ENCODE measurements at places on chromosomes 7 and 10.

GRCh38 chr10:90007226-90007625 is 305.8 kb downstream of the KIF20B start:
- no peak for DNase-seq

DNA sequence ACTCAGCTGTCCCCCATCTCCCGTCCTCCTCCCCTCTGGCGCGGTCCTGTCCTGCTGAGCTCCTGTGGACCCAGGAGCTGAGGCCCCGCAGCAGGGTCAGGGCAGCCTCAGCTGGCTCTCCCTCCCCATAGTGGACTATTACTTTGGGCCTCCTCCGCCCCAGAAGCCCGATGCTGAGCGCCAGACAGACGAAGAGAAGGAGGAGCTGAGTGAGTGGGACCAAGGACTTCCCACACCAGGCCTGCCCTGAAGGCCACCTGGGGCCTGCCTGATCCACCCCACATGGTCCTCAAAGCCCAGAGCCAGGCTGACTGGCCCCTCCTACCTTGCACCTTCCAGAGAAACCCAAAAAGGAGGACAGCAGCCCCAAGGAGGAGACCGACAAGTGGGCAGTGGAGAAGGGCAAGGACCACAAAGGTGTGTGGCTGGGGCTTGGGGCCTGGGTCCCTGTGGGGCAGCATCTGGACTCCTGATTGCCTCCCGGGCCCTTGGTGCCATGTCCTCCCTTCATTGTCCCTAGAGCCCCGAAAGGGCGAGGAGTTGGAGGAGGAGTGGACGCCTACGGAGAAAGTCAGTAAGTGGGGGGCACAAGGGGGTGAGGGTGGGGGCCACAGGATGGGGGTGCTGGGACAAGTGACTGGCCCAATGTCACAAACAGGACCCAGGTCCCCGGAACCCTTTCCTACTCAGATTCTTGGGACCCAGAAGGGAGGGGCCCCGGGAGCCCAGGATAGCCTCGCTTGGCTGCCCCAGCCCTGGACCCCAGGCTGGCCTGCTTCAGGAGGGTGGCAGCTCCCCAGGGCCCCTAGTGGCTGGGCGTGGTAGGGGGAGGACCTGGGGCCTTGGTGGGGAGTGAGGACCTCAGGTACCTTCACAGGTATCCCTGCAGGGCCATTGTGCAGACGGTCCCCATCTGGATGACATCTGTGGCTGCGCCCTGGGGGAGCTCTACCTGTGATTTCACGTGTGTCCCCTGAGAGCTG is 4.9 kb downstream of the AEBP1 start:
- no peak for DNase-seq

- DNase-seq: no peak
Observed at GRCh38 chr7:67625257-67625737, 628.7 kb downstream of the TYW1 start.

GRCh38 chr10:29409241-29410054 is 120.6 kb downstream of the LYZL1 start:
- DNase-seq: peak; percentile 22

- DNase-seq: no peak
Observed at GRCh38 chr10:44801383-44802327, 109.5 kb upstream of the TMEM72 start.

- no peak for DNase-seq
Observed at GRCh38 chr7:121020249-121020988, 31.9 kb downstream of the CPED1 start.

- DNase-seq: no peak
Observed at GRCh38 chr7:142001163-142001874, 5.6 kb downstream of the MGAM start.

GRCh38 chr7:95322396-95322795 is 1.9 kb downstream of the PON1 start:
- no peak for DNase-seq

DNA sequence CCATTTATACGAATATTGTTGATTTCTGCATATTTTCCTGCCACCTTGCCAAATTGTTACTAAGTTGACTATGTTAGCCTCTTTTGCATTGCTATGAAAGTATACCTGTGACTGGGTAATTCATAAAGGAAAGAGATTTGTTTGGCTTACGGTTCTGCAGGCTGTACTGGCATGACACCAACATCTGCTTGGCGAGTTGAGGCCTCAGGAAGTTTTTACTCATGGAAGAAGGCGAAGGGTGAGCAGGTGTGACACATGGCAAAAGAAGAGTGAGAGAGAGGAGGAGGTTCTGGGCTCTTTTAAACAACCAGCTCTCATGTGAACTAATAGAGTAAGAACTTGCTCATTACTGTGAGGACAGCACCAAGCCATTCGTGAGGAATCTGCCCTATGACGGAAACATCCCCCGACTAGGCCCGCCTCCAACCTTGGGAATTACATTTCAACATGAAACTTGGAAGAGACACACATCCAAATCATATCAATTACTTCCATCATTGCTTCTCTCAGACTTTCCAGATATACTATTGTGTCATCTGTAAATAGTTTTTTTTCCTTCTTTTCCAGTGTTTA is 8.4 kb downstream of the RALA start:
- no peak for DNase-seq

GRCh38 chr7:34096198-34096651 is 190.9 kb downstream of the BMPER start:
- no peak for DNase-seq

DNA sequence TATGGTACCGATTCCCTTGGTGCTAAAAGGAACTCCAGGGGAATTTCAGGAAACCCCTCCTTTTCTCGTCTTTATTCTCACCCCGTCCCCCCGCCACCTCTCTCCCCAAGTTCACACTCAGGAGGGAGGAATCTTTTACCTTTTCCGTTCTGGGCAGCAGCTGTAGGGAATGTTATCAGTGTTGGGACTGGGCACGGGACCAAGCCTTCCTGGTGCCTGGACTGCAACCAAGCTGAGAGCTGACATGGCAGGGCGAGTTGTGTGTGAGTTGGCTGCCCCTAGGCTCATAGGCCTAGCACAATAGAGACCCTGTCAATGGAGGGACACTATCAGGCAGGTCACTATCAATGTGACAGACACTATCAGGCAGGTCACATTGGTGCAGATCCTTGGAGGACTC is 121.4 kb downstream of the TCF7L2 start:
- no peak for DNase-seq

- no peak for DNase-seq
Observed at GRCh38 chr10:92024700-92025099, 101.1 kb downstream of the BTAF1 start.

GRCh38 chr10:118689070-118689858 is 65.5 kb downstream of the CACUL1 start:
- DNase-seq: no peak

GRCh38 chr7:23471106-23471859 is 992 bp upstream of the IGF2BP3 start:
- DNase-seq: no peak

GRCh38 chr10:70927189-70927943 is 39.0 kb upstream of the PCBD1 start:
- no peak for DNase-seq

GRCh38 chr7:100127866-100128636 is 1.3 kb downstream of the MBLAC1 start:
- DNase-seq: no peak

DNA sequence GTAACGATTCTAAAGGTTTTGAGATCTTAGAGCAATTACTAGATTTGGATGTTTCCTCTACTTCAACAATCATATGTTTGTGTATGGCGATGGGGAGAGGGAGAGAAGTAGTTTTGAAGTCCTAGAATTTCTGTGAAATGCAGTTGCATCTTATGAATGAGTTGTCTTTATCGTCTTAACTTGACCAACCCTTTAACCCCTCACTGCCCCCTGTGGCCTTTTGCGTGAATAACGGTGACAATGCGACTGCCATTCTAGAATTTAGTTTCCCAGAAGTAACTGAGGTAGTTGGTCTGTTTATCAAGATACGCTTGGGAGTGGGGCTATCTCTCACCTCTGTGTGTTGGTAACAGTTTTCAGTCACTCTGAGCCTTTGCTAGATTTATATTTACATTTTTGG is 204.6 kb downstream of the HDAC9 start:
- no peak for DNase-seq

- DNase-seq: no peak
Observed at GRCh38 chr7:55570218-55570873, 2.0 kb downstream of the VOPP1 start.

DNA sequence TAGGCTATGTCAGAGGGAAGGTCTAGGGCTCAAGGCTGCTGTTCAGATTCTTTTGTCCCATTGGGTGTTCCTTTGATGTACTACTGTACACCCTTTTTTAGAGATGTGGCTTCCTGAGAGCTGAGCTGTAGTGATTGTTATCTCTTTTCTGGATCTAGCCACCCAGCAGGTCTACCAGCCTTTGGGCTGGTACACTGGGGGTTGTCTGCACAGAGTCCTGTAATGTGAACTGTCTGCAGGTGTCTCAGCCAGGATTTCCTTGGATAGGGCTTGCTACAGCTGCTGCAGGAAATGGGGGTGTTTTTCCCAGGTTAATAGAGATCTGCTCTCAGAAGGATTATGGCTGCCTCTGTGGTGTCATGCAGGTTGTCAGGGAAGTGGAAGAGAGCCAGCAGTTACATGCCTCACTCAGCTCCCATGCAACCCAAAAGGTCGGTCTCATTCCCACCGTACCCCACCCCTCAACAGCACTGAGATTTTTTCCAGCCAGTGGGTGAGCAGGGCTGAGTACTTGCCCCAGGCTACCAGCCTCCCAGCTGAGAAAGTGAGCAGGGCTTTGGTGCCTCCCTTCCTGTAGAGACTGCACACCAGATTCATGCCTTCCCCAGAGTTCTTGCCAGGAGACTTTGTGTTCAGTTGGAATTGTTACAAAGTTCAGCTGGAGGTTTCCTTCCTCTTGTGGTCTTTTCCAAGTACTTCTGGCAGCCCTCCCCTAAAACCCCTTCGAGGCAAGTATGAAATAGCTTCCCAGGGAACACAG is 63.3 kb downstream of the ZNF107 start:
- DNase-seq: no peak

DNA sequence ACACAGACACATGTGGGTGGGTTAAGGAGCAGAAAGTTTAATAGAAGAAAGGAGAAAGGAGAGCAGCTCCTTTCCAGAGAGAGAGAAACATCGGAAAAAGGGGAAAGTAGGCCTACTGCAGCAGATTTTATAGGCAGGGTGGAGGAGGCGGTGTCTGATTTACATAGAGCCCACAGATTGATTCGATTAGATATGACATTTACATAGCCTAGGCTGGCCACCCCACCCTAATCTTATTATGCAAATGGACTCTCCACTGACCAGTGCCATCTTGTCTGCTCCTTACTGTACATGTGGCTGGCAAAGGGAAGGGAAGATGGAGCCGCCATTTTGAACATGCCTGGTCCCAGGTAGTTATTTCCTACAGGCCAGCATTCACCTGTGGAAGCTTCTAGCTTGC is 38.7 kb upstream of the SCIN start:
- no peak for DNase-seq

DNA sequence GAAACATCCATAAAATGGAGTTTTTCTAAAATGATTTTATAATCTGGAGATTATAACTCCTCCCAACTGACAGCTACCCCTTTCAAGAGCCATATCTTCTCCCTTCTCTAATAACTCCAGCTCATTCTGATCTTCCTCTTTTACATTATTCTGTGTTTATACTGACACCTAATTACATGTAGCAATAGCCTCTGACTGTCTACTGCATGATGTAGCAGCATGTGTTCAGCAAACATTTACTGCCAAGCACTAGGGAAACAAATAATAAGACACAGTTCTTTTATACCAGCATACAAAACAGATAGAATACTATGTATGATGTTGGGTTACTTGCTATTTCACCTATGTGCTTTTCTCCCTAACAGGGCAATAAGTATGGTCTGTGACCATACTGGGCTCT is 20.7 kb downstream of the RBM28 start:
- no peak for DNase-seq

GRCh38 chr10:129916506-129916995 is 47.5 kb downstream of the EBF3 start:
- no peak for DNase-seq

GRCh38 chr10:91591797-91592174 is 41.1 kb downstream of the PPP1R3C start:
- no peak for DNase-seq

GRCh38 chr10:100866575-100867098 is 46.1 kb upstream of the SLF2 start:
- no peak for DNase-seq

GRCh38 chr7:143015084-143015483 is 11.8 kb downstream of the OR9A2 start:
- no peak for DNase-seq

- DNase-seq: no peak
Observed at GRCh38 chr10:49803988-49804387, 41.9 kb upstream of the OGDHL start.

GRCh38 chr7:135678612-135679575 is 16.6 kb downstream of the STMP1 start:
- DNase-seq: no peak

- no peak for DNase-seq
Observed at GRCh38 chr7:1053816-1054370, 9.5 kb downstream of the GPR146 start.

DNA sequence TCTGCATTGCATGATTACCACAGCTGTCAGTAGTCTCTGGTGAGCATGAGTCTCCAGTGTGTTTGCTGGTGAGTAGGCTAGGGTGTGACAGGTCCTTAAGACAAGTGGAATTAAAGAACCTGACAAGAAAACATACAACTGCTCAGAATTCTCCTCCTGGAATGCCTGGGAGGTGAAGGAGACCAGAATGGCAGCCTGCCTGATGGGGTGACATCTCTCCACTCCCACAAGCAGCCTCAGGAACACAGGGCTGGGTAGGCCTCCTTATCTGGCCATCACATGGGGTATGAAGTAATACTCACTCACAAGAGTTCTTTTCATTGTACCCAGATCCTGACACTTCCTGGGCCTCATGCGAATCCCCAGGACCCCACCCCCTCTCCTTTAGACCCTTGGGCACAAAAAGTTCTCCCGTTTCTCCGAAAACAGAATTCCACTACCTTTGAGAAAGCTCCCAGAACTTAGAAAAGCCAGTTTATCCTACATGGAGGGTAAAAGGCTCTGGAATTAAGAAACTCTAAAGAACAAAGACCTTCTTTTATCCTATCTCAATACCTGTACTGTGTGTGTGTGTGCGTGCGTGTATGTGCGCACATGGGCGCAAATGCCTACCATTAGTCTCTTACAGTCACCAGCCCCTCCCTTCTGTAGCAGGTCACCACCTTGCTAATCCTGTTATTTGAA is 33.4 kb upstream of the C1GALT1 start:
- DNase-seq: no peak

DNA sequence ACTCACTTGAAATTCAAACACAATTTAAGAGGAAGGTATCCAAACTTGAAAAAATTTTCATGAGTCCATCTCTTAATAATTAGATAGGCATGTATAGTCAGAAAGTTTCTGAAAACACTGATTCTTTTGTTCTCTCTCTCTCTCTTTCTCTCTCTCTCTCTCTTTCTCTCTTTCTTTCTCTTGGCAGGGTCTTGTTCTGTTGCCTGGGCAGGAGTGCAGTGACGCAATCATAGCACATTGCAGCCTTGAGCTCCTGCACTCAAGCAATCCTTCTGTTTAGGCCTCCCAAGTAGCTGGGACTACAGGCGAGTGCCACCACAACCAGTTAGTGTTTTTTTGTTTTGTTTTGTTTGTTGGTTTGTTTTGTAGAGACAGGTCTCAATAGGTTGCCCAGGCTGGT is 59.3 kb downstream of the PRTFDC1 start:
- no peak for DNase-seq
